HCEC 1CT (cell line): ENCODE measurements at places on chromosomes 7 and 10.

DNA sequence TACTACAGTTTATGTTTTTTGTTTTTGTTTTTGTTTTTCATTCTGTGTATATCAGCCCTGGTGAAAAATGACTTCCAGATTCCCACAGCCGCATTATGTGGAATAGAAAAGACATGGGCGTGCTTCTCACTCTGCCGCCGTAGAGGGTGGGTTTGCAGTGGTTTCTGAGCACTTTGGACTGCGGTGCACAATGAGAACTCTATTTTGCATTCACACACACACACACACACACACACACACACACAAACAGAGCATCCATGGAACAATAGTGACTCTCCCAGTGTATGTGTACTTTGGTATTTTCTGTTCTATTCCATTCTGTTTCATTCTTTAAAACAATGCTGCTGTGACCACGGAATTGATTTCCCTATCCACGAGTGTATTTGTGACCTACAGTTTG lies 657.3 kb upstream of the FOXK1 start:
- DNase-seq = no peak

- DNase-seq = no peak
These were observed 141.2 kb upstream of the KIF5B start for GRCh38 chr10:32197423-32197822.

DNA sequence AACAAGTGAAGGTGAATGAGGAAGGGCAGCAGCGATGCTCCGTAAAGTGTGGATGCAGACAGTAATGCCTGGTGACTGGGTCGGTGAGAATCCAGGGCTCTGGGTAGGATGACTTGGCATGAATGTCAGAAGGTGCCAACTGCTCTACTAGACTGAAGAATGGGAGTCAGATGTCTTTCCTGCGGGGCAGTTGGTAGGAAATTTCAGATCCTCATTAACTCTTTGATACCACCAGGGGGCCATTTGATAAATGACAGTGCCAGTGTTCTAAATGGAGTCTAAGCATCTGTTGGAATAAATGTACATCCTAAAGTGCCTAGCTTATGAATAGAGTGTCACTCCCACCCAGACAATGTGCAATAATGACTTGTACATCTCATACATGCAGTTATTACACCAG lies 462.0 kb downstream of the GRM8 start:
- peak; percentile 11 for DNase-seq

GRCh38 chr7:16619979-16620408 lies 25.6 kb downstream of the ANKMY2 start:
- no peak for DNase-seq

DNA sequence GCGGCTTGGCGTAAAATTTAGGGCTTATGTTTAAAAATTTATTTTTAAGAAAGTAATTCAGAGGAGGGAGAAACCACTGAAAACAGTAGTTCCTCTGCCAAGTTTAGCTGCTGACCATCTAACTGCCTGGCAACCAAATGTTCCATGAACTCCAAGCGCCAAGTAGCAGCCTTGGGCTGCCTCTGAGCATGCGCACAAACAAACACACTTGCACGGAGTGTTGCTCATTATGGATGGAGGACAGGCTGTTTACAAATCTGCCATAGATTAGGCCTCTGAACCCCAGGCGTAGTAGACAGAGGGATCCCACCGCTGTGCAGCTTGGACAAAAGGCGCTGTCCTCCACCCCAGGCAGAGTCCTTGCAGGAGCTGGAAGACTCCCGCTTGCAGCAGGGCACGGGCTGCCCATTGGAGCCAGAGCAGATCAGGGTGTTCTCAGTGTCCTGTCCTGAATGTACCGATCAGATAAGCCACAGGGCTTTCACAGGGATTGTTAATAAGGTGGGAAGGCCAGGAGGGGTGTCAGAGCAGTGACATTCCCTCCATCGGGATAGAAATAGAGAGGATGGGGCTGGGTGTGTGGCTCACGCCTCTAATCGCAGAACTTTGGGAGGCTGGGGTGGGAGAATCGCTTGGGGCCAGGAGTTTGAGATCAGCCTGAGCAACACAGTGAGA lies 47.7 kb upstream of the LYZL1 start:
- DNase-seq = no peak

- no peak for DNase-seq
These were observed 21.9 kb downstream of the WIPI2 start for GRCh38 chr7:5211730-5212482.

GRCh38 chr7:123865517-123866117 lies 20.6 kb downstream of the HYAL4 start:
- DNase-seq = peak; percentile 45

DNA sequence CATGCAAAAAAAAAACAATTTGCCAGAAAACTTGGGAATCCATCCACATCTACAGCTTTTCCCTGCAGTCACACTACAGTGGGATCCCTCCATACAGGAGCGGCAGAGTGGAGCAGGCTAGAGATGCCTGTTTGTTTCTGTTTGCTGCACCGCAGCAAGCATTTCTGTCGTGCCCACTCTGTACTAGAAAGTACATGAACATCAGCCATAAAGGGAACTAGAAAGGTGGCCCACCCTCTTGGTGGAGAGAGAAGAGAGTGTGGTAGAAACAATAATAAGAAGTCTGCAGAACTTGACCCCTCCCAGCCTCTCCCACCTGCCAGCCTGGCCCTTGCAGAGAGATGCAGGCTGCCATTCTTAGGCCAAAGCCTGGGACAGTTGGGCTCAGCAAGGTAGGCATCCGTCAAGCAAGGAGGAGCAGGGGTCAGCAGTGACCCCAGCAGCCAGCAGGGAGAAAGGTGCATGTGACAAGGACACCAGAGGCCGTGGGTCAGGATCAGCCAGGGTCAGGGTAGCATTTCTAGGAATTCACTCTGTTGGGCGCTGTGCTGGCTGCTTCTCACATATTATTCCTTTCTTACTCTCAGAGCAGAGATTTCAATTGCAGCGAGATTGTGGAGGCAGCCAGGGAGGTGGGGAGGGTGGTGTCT lies 171.8 kb downstream of the EGFR start:
- DNase-seq = no peak

DNA sequence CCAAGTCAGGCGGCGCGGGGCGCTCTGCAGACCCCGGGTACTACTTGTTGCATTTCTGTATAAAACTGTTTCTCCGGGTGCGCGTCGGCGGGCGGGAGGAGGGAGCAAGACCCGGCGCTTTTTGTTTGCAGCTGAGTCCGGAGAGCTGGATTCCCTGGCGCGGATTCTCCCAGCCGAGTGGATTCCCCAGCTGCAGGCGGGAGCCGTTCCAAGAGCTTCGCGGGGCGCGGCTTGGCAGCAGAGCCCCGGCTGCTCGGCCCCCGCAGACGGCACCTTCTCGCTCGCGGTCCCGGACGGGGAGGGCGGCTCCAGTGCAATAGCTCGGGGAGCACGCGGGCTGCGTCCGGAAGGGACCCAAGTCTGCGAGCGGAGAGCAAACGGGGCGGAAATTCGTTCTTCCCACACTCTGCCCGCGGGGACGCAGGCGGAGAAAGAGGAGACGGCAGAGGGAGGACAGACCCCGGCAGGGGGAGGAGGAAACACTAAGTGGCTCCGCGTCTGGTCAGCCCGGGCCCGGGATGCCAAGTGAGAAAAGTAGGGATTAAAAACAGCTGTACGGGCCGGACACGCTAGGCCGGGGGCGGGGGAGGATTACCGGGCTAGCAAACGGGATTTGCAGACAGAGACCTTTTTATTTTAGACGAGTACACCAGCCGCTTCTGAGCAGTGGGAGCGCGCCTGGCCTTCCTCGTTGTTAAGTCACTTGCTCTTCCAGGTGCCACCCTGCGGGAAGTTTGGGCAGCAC lies at the start of gene TRIL:
TSS of gene TRIL (minus strand) at position 96 of the 745 bp plus-strand sequence. CDS start 284 bp downstream, outside the sequence.
- DNase-seq = peak; percentile 16

- no peak for DNase-seq
These were observed 1.3 kb upstream of the EIF3B start for GRCh38 chr7:2353113-2353935.

GRCh38 chr7:31933481-31933880 lies 136.7 kb downstream of the PDE1C start:
- peak; percentile 51 for DNase-seq

- DNase-seq = no peak
These were observed 57.3 kb upstream of the TES start for GRCh38 chr7:116153050-116153449.

GRCh38 chr7:127933146-127933545 lies 98.1 kb downstream of the LRRC4 start:
- no peak for DNase-seq

- DNase-seq = peak; percentile 82
These were observed 130.1 kb downstream of the TNS3 start for GRCh38 chr7:47451851-47452205.

- no peak for DNase-seq
These were observed 459 bp downstream of the SUGCT start for GRCh38 chr7:40135317-40135610.

DNA sequence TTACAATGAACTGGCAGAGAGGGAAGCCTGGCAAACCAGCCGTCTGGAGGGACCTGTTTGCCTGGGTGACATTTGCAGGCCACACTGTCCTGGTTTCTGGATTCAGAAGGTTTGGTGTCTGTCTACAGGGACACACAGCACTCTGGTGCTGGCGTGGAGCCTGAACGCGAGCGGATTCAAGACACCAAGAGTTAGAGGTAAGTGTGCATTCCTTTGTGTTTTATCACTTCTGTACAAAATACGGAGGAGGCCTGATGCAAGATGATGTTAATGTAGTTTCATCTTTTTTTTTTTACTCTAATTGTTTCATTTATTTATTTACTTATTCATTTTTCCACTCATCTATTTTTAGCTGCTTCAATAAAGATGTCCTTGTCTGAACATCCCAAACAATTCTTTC lies 485.3 kb upstream of the ADARB2 start:
- DNase-seq = no peak

- no peak for DNase-seq
These were observed 165.3 kb downstream of the PAXIP1 start for GRCh38 chr7:154837622-154838021.

GRCh38 chr10:31025142-31025541 lies 6.5 kb downstream of the ZNF438 start:
- DNase-seq = no peak

DNA sequence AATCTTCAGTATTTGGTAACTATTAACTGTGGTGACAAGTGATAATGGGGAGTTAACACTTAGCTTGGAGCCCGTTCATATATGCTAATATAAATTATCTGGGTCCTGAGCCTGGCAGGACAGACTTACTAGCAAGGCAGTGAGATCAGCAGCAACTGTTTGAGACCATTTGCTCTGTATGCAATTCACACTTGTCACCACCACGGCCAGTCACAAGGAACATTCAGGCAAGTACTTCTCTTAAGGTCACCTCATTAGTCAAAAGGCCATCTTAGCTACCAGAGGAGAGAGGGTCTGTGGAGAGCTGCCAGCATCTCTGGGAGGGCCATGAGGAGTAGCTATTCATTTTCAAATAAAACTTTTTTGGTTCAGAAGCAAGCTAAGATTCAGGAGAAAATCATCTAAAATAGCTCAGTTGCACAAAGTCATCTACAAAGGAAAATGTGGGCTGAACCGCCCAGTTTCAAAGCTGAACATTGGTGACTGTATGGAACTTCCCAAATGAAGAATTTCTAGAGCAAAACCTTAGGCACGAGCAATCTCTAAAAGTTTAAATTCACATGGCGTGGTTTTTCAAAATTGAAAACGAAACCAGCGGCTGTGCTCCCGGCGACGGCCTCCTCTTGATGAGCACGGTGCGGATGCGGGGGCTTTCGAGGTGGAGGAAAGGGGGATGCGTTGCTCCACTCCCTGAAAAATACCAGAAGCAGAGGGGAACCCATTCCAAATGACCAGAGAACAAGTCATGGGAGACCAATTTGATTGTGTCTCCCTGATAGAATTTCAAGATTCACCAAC lies 233.5 kb upstream of the MGMT start:
- no peak for DNase-seq

- no peak for DNase-seq
These were observed 3.2 kb downstream of the KNDC1 start for GRCh38 chr10:133162910-133163856.

GRCh38 chr10:70119623-70120022 lies 13.0 kb downstream of the AIFM2 start:
- no peak for DNase-seq

- DNase-seq = peak; percentile 91
These were observed 50.5 kb upstream of the FOXK1 start for GRCh38 chr7:4631380-4632179.

DNA sequence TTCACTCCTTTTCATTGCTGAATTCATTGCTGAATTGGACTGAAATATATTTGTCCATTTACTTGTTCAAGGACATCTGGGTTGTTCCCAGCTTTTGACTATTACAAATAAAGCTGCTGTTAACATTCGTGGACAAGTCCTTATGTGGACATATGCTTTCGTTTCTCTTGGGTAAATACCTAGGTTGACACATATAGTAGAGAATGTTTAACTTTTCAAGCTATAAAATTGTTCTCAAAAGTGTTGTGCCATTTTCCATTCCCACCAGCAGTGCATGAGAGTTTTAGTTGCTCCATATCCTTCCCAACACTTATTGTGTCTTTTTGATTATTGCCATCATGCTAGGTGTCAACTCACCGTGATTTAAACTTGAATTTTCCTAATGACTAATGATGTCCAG lies 17.5 kb upstream of the CPVL start:
- no peak for DNase-seq

DNA sequence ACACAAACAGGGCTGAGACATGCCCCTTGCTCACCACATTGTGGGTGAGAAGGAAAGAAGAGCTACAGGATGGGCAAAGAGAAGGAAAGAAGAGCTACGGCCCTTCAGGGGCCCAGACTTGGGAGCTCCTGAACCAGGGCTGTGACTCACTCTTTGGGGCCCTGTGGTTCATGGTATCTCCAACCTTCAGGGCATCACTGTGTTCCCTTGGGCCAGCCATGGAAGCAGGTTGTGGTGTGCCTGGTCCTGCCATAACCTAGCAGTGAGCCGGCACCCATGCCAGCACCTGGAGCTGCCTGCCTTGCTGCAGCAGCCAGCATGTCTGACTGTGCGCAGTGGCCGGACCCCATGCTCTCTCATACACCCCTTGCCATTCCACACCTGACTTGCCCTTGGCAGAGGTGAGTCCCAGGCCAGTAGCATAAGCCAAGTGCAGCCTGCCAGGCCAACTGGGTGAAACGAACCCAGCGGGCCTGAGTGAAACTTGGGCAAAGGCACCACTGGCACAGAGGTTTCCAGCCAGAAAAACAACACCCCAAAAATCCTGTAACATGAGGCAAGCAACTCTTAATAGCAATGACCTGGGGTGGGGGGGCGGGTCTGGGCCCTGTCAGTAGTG lies 89.0 kb upstream of the CACUL1 start:
- DNase-seq = no peak

- DNase-seq = no peak
These were observed 64.3 kb upstream of the NRP1 start for GRCh38 chr10:33398796-33399195.

DNA sequence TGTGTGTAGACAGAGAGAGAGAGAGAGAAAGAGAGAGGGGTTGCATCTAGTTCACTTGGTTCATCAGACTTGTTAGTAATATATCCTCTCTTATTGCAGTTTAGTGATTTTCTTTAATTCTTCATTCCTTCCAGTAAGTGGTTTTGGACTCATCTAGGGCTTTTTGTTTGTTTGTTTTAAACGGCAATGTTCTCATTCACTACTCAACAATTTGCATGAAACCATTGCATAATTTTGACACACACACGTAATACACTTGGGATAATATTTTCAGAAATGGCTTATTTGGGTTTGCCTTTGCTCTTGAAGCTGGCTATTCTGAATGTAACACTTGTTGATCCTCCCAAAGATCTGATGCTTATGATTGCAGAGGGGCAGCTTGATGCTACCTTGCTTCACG lies 16.4 kb upstream of the ZNF32 start:
- DNase-seq = no peak

GRCh38 chr7:151451626-151452571 lies 12.0 kb upstream of the CRYGN start:
- DNase-seq = no peak

- no peak for DNase-seq
These were observed 515 bp downstream of the FASTK start for GRCh38 chr7:151080067-151080521.
